ENCODE measurements at places on chromosomes 11 and 22. TPM values are rescaled to one million over a fixed set of nuclear protein-coding genes. Genes with fewer than 3 reads are reported as not detected.

GRCh38 chr11:70596091-70596490, 197.8 kb downstream of the CTTN start:
- H3K27me3 ChIP-seq: no peaks in the 10 kb centered on the region
- H3K4me3 ChIP-seq: no peak overlapping the region
- no peak for DNase-seq
- H3K36me3 ChIP-seq: no peaks in the 10 kb centered on the region
- no peak overlapping the region for H3K27ac ChIP-seq
- H3K4me1 ChIP-seq: no peaks in the 10 kb centered on the region

DNA sequence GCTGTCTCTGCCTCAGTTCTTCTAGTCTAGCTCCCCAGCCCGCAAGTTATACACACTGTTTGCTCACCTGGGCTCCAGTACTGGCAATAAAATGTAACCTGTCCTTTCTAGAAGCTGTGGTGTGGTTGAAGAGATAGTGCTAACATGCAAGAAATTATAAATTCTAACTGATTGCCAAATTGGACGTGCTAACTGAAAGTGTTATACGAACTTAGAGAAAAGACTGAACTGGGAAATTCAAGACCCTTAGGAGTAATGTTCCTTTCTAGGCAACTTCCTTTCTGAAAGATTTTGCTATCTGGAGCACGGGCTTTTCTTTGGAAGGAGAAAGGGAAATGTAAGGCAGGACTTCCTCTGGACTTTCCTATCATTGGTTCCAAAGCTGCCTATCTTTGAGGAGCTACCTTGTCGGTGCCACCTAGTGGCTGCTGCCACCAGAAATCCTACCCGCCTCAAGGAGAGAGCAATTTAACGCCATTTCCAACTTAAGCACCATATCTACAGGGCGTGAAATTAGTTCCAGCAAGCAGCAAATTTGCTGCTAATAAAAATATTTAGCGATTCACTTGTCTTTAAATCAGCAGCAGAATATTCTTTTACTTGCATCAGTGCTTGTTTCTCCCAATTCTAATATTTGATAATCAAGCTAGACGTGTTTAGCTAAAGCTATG, 12.7 kb upstream of the TMEM218 start:
- H3K4me1 ChIP-seq: peaks cover 4% of the 10 kb centered on the region
- DNase-seq: peak; percentile 63
- no peak overlapping the region for H3K4me3 ChIP-seq
- no peak overlapping the region for H3K27ac ChIP-seq

GRCh38 chr11:33778675-33779074, 4.4 kb upstream of the FBXO3 start:
- no peaks in the 10 kb centered on the region for H3K36me3 ChIP-seq
- no peak overlapping the region for H3K27ac ChIP-seq
- peak; percentile 91 for DNase-seq
- no peaks in the 10 kb centered on the region for H3K27me3 ChIP-seq

DNA sequence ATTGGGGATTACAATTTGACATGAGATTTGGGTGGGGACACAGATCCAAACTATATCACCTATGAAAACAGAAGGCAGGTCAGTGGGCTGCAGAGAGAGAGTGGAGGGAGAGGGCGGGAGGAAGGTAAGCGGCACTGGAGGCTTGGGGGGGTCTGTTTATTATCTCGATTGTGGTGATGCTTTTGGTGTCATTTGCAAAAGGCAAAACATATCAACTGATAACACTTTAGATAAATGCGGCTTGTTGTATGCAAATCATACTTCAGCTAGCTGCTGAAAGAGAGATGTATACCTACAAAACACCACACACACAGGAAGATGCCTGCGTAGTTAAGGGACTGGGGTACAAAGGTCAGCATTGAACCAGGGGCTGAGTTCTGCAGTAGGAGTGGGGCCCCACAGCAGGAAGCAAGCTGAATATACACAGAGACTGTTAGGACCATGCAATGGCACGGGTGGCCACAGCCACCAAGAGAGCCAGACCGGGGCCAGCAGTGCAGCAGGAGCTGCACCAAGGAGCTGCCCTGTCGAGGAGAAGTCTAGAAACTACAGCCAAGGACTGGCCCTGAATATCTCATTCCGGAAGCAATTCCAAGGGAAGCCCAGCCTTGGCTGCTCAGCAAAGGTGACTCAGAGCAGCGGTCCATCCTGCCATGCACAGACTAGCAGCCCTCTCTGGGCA, 23.8 kb upstream of the TOLLIP start:
- H3K4me1 ChIP-seq: no peaks in the 10 kb centered on the region
- no peak overlapping the region for H3K27ac ChIP-seq
- H3K27me3 ChIP-seq: peaks cover 6% of the 10 kb centered on the region
- no peak overlapping the region for H3K4me3 ChIP-seq

- H3K27ac ChIP-seq: no peak overlapping the region
- no peaks in the 10 kb centered on the region for H3K4me1 ChIP-seq
- H3K36me3 ChIP-seq: peaks cover 13% of the 10 kb centered on the region
- no peak for DNase-seq
Observed at GRCh38 chr22:20952544-20953341, 14.3 kb upstream of the AIFM3 start.

GRCh38 chr22:42270510-42271190, at the start of gene TCF20:
TCF20 (minus strand) TSS chr22:42270653; CDS start chr22:42215305, 55,348 bp downstream.
- DNase-seq: peak; percentile 64
- no peaks in the 10 kb centered on the region for H3K36me3 ChIP-seq
- H3K4me3 ChIP-seq: peak within 1 kb of the TSS; percentile 83
- H3K27me3 ChIP-seq: peaks cover 2% of the 10 kb centered on the region

GRCh38 chr22:44112191-44112590, 68.5 kb upstream of the PARVG start:
- H3K4me3 ChIP-seq: no peak overlapping the region
- no peaks in the 10 kb centered on the region for H3K4me1 ChIP-seq
- H3K36me3 ChIP-seq: no peaks in the 10 kb centered on the region
- H3K27ac ChIP-seq: no peak overlapping the region

- H3K27me3 ChIP-seq: no peaks in the 10 kb centered on the region
- H3K4me3 ChIP-seq: no peak overlapping the region
- H3K36me3 ChIP-seq: no peaks in the 10 kb centered on the region
- no peak for DNase-seq
- no peak overlapping the region for H3K27ac ChIP-seq
Observed at GRCh38 chr11:100080381-100080780, 606.7 kb upstream of the ARHGAP42 start.

DNA sequence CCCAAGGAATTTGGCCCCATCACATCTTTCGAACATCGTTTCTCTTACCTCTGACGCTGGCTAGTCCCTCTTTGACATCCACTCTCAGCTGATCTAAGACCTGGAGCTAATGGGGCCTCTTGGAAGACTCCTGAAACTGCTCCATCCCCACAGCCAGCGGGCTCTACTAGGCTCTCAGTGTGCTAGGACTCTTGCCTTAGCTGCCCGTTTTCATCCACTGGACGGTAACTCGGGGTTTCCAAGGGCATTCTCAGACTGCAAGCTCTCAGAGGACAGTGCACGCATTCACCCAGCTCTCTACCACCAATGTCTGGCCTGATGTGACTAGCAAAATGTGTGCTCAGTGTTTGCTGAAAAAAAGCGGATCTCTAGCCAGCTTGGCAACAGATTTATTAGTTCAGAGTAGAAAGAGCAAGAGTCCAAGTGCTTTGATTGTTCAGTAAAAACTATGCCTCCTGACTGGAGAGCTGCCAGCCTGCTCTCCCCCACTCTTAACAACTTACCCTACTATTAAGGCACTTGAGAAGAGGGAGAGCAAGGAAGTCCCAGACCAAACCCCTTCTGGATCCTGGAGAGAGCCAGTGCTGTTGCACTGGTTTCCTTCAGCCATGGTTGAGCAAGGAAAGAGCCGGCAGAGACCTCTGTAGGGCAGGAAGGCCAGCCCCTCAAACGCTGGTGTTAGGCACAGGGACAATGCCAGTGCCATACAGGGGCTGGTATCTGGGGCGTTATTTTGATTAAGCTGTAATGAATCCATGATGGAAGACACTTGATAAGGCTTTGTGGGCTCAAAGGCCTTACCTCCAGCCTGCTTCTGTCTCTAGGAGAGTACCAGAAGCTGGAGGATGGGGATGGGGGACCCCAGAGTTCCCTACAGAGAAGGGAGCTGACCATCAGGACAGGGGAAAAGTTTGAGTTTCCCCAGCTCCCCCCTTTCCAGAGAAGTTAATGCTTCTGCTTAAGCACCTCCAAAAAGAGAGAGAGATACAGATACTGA, 9.2 kb downstream of the RELA start:
- DNase-seq: no peak
- peaks cover 26% of the 10 kb centered on the region for H3K4me1 ChIP-seq
- peak overlapping the region; percentile 95 for H3K27ac ChIP-seq
- peak overlapping the region; percentile 40 for H3K4me3 ChIP-seq

DNA sequence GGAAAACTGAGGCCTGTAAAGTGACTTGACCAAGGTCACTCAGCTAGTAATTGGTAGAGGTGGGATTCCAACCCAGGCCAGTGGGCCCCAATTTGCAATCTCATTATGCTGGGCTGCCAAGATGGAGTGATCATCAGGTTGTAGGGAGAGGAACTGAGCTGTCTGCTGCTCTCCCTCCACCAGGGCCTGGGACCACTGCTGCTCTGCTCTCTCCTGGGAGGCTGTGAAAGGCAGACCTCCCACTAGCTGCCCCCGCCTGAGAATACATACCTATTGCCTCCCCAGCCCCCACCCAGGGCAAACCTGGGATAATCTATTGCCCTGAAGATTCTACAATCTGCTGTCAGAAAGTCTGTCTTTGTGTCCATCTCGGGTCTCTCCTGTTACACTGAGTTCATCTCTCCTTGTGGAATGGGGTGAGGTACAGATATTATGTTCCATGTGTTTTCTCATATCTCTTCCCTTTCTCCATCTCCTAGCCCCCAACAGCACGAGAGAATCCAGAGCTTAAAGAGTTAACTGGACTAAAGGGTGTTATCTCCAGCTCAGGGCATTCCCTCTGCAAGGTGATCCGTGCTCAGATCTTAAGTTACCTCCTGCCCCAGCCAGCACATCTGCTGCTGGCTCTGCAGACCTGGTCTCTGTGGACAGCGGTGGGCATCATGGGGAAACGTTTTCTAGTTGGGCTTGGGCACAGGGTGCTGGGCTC, 5.6 kb downstream of the NECTIN1 start:
- H3K27me3 ChIP-seq: no peaks in the 10 kb centered on the region
- DNase-seq: no peak
- H3K4me3 ChIP-seq: no peak overlapping the region
- no peak overlapping the region for H3K27ac ChIP-seq

GRCh38 chr11:112437096-112437495, 176.4 kb upstream of the PLET1 start:
- H3K27ac ChIP-seq: no peak overlapping the region
- no peak for DNase-seq
- H3K4me3 ChIP-seq: no peak overlapping the region
- no peaks in the 10 kb centered on the region for H3K36me3 ChIP-seq

DNA sequence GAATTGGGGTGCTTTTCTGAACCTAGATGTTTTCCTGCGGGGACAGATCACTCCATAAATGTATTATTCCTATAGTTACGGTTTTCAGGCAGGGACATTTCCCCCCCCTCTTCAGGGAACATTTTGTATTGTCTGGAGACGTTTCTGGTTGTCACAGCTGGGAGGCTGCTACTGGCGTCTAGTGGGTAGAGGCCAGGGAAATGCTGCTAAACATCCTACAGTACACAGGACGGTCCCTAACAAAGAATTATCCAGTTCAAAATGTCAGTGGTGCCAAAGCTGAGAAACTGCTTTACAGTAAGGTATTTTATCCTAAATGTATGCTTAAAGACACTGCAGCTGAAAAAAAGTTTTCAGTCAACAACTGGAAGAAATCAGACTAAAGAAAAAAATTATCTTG, 19.4 kb downstream of the PIWIL4 start:
- no peak for DNase-seq
- no peaks in the 10 kb centered on the region for H3K36me3 ChIP-seq
- H3K4me1 ChIP-seq: no peaks in the 10 kb centered on the region
- H3K27ac ChIP-seq: no peak overlapping the region
- no peaks in the 10 kb centered on the region for H3K27me3 ChIP-seq

- no peak overlapping the region for H3K4me3 ChIP-seq
- no peaks in the 10 kb centered on the region for H3K36me3 ChIP-seq
- H3K27ac ChIP-seq: no peak overlapping the region
- DNase-seq: peak; percentile 62
- H3K4me1 ChIP-seq: peaks cover 8% of the 10 kb centered on the region
Observed at GRCh38 chr11:27234961-27235360, 128.1 kb downstream of the CCDC34 start.

DNA sequence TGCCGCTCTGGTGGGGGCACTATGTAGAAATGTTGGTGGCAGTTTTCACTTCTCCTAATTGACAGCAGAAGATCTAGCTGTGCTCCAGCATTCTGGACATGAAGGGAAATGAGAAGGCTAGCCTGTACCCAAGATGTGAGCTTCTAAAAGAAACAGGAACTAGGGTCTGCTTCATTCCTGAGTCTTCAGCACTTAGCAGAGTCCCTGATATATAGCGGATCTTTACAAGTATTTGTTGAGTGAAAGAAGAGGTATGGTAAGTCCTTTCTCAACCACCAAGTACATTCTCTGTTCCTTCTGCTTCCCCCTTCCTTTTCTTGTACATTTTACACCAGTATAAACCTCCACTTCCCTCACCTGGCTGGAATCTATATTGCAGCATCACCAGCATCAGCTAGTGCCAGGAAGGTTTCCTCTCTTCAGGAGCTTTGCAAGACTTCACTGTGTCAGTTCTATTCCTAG, 408.3 kb upstream of the CADM1 start:
- no peaks in the 10 kb centered on the region for H3K27me3 ChIP-seq
- H3K27ac ChIP-seq: no peak overlapping the region
- H3K36me3 ChIP-seq: no peaks in the 10 kb centered on the region
- no peaks in the 10 kb centered on the region for H3K4me1 ChIP-seq
- peak; percentile 35 for DNase-seq
- H3K4me3 ChIP-seq: no peak overlapping the region

DNA sequence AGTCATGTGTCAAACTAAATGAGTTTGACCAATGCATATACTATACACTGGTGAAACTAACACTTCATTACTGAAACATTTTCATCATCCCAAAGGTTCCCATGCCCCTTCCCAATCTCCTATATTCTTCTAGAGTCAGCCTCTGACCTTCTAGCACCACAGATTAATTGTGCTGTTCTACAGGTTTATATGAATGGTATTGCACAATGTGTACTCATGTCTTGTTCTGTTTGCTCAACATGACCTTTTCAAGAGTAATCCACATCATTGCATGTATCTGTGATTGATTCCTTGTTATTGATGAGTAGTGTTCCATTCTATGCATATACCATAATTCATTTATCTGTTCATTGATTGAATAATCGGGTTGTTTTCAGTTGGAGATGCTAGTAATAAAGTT, 7.5 kb upstream of the OR8G1 start:
- peak; percentile 8 for DNase-seq
- H3K4me1 ChIP-seq: no peaks in the 10 kb centered on the region
- no peak overlapping the region for H3K4me3 ChIP-seq

Gene RBMXL2
- not detected for total RNA-seq

Gene C11orf87
- not detected for total RNA-seq

Gene CSNK2A3
- 1.8 TPM for total RNA-seq

Gene P2RX3
- not detected for total RNA-seq

Gene FBLN1
- total RNA-seq: 209 TPM

Gene CTSD
- 198 TPM for total RNA-seq

Gene NUDT8
- total RNA-seq: 5.0 TPM

Gene TAF1D
- 148 TPM for total RNA-seq

Gene OR51L1
- not detected for total RNA-seq

Gene SCO2
- 3.6 TPM for total RNA-seq

Gene TRIM21
- total RNA-seq: 28.4 TPM

Data from fibroblast of lung (primary cell).